Stimulated activated CD4-positive, alpha-beta T cell treated with anti-CD3 and anti-CD28 coated beads, Interleukin-1b, Interleukin-23, amount 100 ng/mL, for 24 hours (primary cell): ENCODE measurements at places on chromosomes 6 and 20.

GRCh38 chr6:3384241-3385143, 72.4 kb downstream of the SLC22A23 start:
- DNase-seq, result no peak

DNA sequence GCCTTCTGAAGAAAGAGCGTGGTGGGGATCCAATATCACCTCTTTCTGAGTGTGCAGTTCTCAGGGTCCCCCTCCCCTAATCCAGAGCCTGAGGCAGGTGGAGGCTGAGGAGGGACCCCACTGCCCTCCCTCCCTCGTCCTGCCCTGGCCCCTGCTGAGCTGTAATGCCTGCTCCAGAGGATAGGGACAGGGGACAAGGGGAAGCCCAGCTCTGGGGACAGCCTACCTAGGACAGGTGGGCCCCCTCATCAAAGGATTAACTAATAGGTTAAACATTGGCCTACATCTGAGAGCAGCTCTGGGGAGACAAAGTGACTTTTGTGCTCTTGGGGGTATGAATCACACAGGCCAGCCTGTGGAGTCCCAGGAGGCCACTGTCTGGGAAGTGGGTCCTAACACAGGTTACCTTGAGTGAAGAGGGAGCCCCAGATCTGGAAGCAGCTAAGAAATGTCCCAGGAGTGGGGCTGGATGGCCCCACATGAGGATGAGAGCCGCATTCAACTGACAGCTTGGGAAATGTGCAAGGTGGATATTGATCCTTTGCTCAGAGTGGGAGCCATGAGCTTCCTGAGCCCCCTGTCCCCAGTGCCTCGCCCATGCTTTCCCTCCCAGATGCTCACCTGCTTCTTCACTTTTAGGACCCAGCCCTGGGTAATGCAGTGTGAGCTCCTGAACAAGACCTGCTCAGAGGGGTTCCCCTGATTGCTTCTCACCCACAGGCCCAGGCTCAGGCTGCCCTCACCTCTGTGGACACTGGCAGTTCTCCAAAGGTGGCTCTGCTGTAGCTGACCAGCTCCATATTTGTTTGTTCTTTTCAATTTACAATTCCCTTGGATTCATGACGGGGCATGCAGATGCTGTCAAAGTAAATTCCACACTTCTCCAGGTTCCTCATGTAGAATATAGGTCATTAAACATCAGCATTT, 17.8 kb upstream of the CST9L start:
- no peak for DNase-seq

DNA sequence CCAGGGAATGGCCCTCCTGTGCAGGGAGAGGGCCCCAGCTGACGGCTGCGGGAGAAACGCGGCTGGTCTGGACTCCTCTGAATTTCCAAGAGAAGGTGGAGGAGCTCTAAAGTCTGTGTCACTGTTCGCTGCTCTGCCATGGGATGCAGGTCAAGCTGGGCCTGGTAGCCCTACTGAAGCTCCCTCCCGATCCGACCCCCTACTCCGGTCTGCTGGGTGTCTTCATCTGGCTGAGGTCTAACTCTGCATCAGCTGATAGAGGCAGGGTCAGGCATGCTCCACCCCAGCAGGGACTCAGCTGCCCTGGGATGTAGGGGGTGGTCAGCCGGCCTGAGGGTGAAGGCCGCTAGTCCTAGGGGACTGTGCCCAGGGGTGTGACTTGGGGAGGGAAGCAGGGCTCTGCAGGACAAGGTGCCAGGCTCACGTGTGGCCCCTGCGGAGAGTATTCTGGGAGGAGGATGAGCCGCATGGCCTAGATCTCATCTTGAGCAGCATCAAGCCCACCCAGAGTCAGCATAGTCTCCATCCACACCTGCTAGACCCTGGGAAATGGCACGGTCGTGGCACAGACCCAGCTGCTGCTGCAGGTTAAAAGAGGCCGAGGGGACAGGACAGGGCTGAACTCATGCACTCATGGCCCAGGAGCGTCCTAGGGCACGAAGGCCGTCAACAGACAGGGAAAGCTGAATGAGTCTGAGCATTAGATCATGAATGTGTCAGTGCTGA, 1.4 kb downstream of the CST3 start:
- DNase-seq, result no peak

- no peak for DNase-seq
Observed at GRCh38 chr6:160419488-160419887, 71.3 kb downstream of the SLC22A3 start.
